ENCODE measurements at places on chromosomes 2 and 18.

GRCh38 chr18:3541549-3542386 is 91.8 kb downstream of the TGIF1 start:
- DNase-seq, result peak; percentile 43

DNA sequence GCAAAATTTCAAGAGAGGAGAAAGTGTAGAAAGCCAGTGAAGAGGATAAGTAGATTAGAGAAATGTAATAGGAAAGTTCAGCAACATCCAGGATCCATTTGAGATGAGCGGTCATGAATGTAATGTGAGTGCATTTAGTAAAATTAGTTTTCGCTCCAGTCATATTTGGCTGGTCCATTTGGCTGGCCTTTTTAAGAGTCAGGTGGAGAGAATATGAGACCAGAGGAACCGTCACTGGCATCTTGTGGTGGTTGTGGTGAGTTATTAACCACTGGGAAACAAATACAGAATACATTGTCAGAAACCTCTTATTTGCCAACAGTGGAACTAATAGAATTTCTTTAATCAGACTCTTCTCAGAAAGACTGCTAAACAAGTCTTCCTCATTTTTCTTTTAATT is 1064.3 kb upstream of the CDH2 start:
- no peak for DNase-seq

- peak; percentile 4 for DNase-seq
Observed at GRCh38 chr18:9575558-9575957, 38.8 kb downstream of the PPP4R1 start.

DNA sequence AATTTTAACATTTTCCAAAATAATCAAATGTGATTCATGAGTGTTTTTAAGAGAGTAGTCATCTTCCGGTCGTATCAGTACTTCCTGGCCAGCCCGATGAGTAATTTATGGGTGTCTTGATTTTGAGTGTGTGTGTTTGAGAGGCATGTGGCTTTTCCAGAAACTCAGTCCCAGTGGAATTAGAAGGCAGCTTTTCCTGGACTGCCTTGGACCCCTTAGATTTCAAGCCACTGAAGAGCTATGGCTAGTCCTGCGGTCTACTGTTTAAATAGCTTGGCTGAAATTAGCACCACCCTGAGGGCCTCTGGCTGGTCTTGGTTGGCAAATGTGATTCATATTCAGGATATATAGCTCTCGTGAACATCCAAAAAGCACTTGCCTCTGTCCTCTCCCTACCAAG is 59.4 kb downstream of the HK2 start:
- no peak for DNase-seq

DNA sequence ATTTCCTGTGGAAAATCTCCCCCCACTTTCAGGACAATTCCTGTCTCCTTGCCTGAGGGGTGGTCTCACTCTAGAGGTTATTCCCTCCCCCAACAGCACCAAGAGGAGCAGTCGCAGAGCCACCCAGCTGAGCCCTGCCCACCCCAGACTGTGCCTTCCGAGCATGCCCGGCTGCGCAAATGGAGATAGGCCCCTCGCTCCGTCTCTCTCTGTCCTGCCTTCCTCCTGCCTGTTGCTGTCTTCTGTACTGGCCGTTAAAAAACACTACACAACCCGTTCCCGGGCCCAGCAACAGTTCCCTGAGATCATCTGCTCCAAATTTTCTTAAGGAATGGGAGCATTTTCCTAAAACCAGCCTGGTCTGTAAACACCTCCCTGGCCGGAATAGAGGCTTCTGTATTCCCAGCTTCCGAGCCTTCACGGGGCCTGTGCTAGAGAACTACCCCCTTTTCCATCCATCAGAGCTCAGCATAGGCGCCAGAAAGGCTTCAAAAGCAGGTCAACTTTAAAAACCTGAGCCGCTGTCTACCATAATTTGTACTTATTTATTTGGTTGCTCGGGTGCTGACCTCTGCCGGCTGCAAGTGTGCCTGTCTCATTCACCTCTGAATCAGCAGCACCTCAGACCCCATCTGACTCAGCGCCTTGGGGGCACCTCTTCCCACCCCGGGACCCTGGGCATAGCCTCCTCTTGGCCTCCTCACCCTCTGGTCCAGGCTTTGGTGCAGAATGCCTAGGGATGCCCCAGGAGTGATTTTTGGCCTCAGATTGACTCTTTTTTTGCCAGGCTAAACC is 159.4 kb downstream of the PXDN start:
- DNase-seq, result no peak

GRCh38 chr18:48335829-48336228 is 73.4 kb downstream of the ZBTB7C start:
- no peak for DNase-seq

Data from stimulated activated CD4-positive, alpha-beta T cell treated with anti-CD3 and anti-CD28 coated beads, Interleukin-4, amount 100 ng/mL, for 24 hours (primary cell).